GM23338 (cell line): ENCODE measurements at places on chromosomes 1 and 21. TPM values are rescaled to one million over a fixed set of nuclear protein-coding genes. Genes with fewer than 3 reads are reported as not detected.

Gene NGF
- total RNA-seq = 0.28 TPM in 1 of 2 replicates, not detected in the other

Gene TRAF3IP3
- not detected in 2 replicates for total RNA-seq

Gene CLDN17
- not detected in 2 replicates for total RNA-seq

DNA sequence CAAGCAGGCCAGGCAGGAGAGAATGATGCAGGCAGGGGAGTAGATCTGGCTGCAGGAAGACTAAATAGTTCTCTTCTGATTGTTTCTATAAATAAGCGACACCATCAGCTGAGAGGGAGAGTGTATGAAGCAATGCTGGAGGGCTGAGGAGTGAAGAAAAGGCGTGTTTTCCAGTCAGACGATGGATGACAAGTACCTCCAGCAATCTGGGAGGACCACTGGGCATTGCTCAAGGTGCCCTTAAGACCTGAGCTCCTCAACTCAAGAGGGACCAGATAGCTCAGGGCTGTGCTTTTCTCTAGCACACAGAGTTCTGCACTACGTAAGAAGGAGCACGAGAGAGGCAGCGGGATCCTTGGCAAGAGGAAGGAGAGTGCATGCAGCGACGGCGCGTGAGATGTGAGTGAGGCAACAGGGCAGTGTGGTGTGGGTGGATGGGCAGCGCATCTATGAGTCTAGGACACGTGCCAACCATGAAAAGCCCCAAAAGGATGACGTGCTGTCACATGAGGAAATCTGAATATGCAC is 36.0 kb downstream of the PABPC4 start:
- H3K4me1 ChIP-seq = no peaks in the 10 kb centered on the region
- no peak overlapping the region for H3K27ac ChIP-seq
- DNase-seq = no peak
- no peaks in the 10 kb centered on the region for H3K27me3 ChIP-seq
- H3K4me3 ChIP-seq = no peak overlapping the region
- no peaks in the 10 kb centered on the region for H3K36me3 ChIP-seq

- no peaks in the 10 kb centered on the region for H3K27me3 ChIP-seq
- DNase-seq = no peak
- no peak overlapping the region for H3K4me3 ChIP-seq
- H3K36me3 ChIP-seq = no peaks in the 10 kb centered on the region
- peaks cover 9% of the 10 kb centered on the region for H3K4me1 ChIP-seq
Observed at GRCh38 chr1:186957314-186957713, 128.6 kb downstream of the PLA2G4A start.

DNA sequence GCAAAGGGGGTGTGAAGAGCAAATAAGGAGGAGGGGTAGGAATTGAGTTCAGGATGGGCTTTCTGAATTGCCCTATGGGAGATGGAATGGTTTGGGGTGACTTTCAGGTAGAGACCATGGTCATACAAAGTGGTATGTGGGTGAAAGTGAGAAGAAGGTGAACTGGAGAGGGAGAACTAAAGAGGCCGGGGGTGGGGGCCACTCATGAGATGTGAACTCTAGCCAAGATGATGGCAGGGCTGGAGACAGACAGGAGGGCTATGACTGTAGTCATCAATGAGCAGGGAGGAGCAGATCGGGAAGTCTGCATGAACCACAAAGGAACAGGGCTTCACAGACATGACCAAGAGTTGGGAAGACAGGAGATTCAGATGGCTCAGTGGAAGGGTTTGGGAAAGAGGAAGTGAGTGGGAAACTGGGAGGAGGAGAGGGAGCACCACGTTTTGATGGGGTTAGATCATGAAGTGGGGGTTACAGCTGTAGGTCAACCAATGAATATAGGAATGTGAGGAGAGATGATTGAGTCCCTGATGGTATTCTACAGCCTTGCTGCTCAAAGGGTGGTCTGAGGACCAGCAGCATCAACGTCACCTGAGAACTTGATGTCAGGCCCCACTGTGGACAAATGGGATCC is 20.7 kb upstream of the LRRC8D start:
- DNase-seq = no peak
- no peaks in the 10 kb centered on the region for H3K36me3 ChIP-seq
- no peak overlapping the region for H3K27ac ChIP-seq
- no peaks in the 10 kb centered on the region for H3K4me1 ChIP-seq

DNA sequence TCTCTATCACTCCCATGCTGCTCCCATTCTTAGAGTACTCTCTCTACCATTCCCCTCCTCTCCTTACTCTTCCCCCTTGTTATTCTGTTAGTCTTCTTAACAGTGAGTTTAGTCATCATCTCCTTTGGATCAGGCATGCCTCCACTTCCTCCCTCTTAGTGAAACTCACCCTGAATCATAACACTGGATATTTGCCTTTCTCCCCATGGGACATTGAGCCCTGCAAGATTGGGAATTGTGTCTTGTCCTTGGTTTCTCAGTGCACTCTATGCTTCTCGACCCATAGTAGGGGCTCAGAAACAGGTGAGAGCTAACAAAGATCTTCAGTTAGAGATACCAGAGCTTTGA is 68.3 kb upstream of the GCLM start:
- H3K27ac ChIP-seq = no peak overlapping the region
- peaks cover 6% of the 10 kb centered on the region for H3K4me1 ChIP-seq
- no peak overlapping the region for H3K4me3 ChIP-seq
- H3K27me3 ChIP-seq = no peaks in the 10 kb centered on the region
- DNase-seq = no peak

DNA sequence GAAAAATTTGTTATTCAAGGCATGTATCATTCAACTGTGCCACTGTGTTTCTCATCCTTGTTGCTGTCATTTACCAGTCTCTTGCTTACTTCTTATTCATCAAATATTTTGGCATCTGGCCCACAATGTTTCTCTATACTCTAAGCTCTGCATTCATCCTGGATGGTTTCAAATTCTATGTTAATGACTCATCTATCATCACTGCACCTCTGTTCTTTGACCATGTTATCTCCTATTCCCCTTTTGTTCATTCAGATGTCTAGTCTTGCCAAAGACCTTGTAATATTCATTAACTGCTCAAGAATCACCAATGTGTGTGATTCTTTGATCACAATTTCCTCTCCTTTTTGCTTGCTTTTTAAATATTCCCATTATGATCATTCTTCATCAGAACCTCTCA is 54.6 kb upstream of the PRKACB start:
- no peak overlapping the region for H3K4me3 ChIP-seq
- H3K4me1 ChIP-seq = peaks cover 3% of the 10 kb centered on the region; the same call in 1 of the 2 replicates
- no peaks in the 10 kb centered on the region for H3K27me3 ChIP-seq
- H3K27ac ChIP-seq = no peak overlapping the region
- DNase-seq = no peak
- no peaks in the 10 kb centered on the region for H3K36me3 ChIP-seq

- H3K4me1 ChIP-seq = no peaks in the 10 kb centered on the region
- H3K4me3 ChIP-seq = no peak overlapping the region
- DNase-seq = no peak
- H3K27me3 ChIP-seq = no peaks in the 10 kb centered on the region
- H3K36me3 ChIP-seq = no peaks in the 10 kb centered on the region
Observed at GRCh38 chr1:85087659-85088407, 39.5 kb upstream of the MCOLN3 start.

- peaks cover 61% of the 10 kb centered on the region for H3K36me3 ChIP-seq
- no peak overlapping the region for H3K4me3 ChIP-seq
- H3K4me1 ChIP-seq = peaks cover under 1% of the 10 kb centered on the region; the same call in 1 of the 2 replicates
- DNase-seq = no peak
- no peaks in the 10 kb centered on the region for H3K27me3 ChIP-seq
Observed at GRCh38 chr1:26733982-26734381, 38.2 kb downstream of the ARID1A start.

GRCh38 chr1:101971304-101971703 is 25.4 kb downstream of the OLFM3 start:
- no peaks in the 10 kb centered on the region for H3K27me3 ChIP-seq
- no peak for DNase-seq
- no peak overlapping the region for H3K4me3 ChIP-seq
- no peak overlapping the region for H3K27ac ChIP-seq

DNA sequence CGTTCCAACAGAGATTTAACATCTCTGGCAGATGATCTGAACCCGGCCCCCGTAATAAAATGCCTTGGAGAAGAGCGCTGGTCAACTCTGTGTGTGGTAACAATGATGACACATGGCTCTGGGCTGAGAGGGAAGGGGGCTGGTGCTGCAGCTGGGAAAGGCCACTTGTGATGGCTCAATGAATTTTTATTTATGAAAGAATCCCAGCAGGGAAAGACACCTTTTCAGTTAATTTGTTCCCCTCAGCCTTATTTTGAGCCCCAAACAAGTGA is 59.4 kb downstream of the SYT6 start:
- H3K27ac ChIP-seq = no peak overlapping the region
- DNase-seq = no peak
- no peak overlapping the region for H3K4me3 ChIP-seq
- no peaks in the 10 kb centered on the region for H3K27me3 ChIP-seq

DNA sequence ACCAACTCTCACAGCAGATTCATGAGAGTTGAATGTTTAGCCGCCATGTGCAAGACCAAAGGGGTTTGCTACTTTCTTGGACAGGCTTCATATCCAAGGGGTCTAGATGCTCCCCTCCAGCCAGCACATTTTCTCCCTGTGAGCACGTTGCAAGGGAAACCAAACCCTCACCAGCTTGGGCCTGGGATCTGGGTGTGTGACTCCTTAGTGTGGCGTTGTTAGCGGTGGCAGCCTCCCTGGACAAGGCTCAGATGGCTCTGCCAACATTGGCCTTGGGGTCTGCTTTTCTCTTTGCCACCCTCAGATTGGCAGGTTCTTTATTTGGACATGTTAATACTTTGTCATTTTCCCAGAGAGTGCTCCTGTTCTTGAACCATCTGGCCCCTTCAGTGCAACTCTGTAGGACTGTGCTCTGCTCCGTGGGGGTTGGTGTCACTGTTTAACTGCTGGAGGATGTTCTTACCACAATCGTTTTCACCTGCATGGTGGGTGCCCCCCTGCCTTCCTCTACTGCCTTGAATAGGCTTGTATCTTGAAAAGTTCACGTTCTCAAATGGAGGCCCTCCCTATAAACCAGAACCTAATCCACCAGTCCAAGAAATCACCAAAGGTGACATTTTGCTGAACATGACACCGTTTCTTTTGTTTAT is 13.4 kb downstream of the ABCG1 start:
- no peak overlapping the region for H3K27ac ChIP-seq
- no peak overlapping the region for H3K4me3 ChIP-seq
- H3K27me3 ChIP-seq = peaks cover 31% of the 10 kb centered on the region
- DNase-seq = no peak

DNA sequence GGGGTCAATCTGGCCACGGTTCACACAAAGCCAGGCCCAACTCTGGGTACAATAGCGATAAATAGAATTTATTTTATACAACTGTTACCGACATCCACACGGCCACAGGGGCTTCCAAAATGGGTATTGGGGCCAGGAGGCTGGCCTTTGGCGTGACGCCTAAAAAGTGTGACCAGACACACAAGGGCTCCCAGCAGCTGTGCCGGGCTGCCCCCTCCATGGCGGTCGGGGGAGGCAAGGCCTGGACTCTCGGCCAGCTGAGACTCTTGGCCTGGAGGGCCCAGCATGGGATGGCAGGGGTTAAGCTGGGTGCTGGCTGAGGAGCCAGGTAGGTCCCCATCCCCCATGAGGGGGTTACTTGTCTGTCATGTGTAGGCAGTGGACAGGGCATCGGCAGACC is 73.0 kb downstream of the RAP1GAP start:
- H3K4me1 ChIP-seq = peaks cover 3% of the 10 kb centered on the region
- no peaks in the 10 kb centered on the region for H3K36me3 ChIP-seq
- DNase-seq = no peak
- no peak overlapping the region for H3K27ac ChIP-seq
